ENCODE measurements at places on chromosomes 5 and 9.

- no peak for DNase-seq
Measured at GRCh38 chr5:124419531-124419930, 326.9 kb downstream of the ZNF608 start.

DNA sequence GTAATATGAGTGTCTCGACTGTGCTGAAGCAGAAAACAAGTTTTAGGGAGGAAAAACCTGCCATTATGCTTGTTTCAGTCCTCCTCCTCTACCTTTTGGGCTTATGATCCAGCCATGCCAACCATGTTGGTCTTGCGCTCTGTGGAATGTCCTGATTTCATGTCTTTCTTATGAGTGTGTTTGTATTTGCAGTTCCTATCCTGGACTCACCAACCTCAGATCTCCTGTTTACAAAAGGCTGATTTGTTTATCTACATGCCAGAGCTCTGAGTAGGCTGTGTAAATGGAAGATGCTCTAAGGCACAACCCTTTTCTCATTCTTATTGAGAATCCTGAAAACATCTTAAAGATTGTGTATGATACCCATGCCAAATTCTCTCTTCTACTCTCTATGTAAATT, 138.6 kb downstream of the ARHGEF28 start:
- DNase-seq: no peak

- no peak for DNase-seq
Measured at GRCh38 chr9:133830310-133830709, 92.2 kb upstream of the SARDH start.

GRCh38 chr9:135937521-135938489, 23.4 kb downstream of the UBAC1 start:
- DNase-seq: no peak

- no peak for DNase-seq
Measured at GRCh38 chr9:5988265-5988664, 27.2 kb downstream of the RANBP6 start.

DNA sequence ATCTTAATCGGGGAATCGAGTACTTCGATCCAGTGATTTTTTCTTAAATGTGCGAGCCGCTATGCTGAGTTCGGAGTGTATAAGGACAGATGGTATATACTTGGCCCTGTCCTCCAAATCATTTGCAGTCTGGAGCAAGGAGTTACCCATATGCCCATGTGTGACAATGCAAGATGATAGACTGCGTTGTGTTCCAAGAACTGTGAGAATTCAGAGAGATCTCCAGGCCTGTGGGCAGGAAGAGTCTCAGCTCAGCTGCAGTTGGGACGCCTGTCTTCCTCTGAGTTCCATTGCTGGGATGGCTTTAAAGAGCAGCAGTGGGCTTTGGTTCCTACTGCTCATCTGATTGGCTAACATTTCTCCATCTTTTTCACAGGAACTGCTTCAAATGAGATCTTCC, 106.6 kb downstream of the ADAMTS16 start:
- no peak for DNase-seq

- DNase-seq: no peak
Measured at GRCh38 chr9:135018306-135018915, 69.1 kb upstream of the OLFM1 start.

Measured in GM18507 (cell line).